ENCODE measurements at places on chromosomes 16 and 17.

DNA sequence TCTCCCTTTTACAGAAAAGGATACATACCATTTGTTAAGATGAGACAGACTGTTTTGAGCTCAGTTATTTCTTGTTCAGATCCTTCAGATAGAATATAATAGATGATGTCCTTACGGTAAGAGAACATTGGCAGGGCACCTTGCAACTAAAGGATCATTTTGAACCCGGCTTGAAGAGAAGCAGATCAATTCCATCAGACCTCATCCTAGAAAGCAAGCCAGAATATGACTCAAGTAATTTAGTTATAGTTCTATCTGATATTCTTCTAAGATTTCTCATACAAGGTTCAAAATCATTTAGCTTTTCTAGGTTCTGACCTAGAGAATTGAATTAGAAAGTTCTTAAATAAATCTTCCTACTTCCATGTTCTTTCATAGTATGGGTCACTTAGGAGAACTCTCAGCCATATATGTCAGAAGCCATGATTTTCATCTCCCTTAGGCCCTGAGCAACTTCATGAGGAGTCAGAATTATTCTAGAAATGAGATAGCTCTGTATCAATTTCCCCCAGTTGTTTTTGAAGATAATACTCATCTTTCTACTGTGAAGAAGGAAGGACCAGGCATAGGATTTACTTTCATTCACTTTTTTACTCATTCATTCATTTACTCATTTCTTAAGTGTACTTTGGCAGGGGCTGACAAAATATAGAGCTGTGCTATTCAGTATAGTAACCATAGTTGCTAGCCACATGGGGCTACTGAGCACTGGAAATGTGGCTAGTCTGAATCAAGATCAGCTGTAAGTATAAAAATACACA, 2.5 kb upstream of the CMTM1 start:
- no peak for DNase-seq

DNA sequence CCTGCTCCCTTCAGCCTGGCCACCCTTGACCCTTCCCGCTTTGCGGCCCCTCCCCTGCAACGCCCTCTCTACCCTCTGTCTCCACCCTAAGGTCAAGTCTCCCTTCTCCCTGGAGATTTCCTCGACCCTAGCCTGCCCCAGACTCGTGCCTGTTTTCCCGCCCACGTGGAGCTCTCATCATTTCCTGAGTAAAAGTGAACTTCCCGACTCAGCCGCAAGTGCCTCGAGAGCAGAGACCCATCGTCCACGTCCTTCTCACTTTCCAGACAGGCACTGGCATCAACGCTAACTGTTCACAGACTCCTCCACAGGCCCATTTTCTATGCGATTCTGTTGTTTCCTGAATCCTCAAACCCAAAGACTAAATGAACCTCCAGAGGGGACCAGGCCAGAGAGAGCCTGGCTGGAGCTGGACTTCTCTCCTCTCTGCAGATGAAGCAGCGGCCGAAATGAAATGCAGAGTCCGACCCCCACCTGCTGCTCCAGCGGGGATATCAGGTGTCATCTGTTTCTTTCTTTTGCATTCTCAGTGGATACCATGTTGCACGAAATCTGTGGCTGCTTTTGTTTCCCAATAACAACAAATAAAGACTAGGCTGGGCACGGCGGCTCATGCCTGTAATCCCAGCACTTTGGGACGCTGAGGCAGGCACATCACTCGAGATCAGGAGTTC, 52.5 kb downstream of the RTN4RL1 start:
- DNase-seq, result no peak

DNA sequence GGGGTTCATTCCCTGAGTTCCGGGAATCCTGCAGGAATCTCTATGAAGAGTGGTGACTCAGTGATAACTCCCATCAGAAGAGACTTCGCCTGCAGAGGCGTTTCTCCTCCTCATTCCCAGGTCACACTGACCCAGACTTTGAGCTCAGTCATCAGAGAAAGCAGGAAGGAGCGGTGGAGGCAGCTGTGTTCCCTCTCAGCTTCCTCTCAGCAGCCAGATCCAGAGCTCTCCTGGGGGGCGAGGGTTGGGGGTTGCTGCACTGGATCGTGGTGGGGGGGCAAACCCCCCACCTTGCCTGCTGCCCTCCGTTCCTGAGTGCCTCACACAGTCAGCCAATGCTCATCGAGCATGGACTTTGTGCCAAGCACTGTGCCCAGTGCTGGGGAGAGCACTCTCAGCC, 271.2 kb downstream of the CBLN1 start:
- DNase-seq, result no peak

- no peak for DNase-seq
Measured at GRCh38 chr16:24873028-24873427, 27.3 kb downstream of the SLC5A11 start.

DNA sequence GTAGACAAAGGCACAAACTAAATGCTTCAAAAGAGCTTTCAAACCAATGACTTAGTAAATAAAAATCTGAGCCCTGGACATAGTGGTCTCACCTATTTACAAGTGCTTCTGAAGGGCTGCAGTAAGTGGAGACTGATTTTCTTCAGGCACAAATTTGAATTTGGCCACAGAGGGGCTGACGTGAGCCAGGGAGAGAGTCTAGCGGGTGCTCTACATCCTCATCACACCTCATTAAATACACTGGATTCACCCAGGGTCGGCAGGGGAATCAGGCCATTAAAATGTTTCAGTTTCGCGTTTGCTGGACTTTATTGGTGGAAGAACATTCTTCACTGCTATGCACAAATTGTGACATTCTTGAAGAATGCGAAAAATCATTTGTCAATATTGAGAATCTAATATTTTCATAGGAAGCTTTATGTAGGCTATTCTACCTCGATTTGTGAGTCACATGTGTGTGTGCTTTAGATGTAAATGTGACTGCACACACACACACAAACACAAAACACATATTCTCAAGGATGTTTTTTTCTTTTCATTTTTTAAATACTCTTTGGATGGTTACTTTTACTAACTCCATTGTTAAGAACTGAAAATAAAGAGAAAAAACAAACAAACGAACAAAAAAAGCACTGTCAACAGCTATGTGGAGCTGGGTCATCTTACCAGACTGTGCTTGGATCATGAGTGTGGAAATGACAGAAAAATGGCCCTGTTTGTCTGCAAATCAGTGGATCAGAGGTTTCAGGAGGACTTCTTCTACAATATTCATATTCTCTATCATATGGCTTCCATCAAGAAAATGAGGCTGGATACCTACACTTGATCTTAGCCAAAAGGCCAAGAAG, 58.9 kb downstream of the CDH11 start:
- DNase-seq, result no peak

GRCh38 chr16:81873843-81874752, 95.0 kb downstream of the PLCG2 start:
- DNase-seq, result peak; percentile 17

DNA sequence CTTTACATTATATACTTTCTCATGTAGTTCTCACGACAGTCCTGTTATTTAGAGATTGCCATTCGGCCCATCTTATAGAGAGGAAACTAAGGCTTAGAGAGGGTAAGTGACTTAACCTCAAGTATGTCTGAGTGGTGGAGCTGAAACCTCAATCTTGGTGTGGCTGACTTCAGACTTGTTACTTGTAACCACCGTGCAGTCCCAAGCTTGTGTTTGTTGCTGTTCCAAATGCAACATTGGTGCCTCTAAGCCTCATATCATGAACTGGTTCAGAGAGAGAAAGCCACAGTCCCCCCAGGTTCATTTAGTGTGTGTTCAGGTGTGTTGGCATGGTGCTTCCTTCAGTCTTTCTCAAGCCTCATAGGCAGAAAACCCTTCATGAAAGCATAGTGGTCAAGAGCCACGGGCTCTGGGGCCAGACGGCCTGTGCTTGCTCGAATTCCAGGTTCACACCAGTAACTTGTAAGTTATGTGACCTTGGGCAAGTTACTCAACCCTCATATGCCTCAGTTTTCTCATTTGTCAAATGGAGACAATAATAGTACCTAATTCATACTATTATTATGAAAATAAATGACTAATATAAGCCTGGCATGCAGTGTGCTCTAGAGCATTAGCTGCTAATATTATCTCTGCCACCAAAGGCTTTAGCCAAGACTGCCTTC, 39.9 kb downstream of the CDH1 start:
- DNase-seq, result no peak

GRCh38 chr17:58452738-58453137, 35.4 kb upstream of the RNF43 start:
- DNase-seq, result peak; percentile 9

- DNase-seq, result no peak
Measured at GRCh38 chr17:79968116-79968515, 67.6 kb downstream of the TBC1D16 start.

DNA sequence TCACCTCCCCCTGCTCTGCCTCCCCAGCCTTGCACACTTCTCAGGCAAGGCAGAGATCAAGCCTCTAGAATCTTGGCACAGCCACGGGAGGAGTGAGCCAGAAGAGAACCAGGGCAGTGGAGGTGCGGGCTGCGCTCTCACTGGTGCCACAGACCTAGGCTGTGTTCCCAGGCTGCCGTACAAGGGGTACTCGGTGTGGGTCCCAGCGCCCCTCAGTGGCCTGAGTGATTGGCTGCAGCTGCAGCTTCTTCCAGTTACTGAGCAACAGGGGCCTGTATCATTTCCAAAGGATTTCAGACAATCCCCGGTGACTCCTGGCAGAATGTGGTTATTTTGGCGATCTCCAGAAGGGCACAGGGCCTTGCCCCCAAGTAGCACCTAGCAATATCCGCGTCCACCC, 1852.1 kb downstream of the TP53TG3F start:
- no peak for DNase-seq
